ENCODE measurements at places on chromosomes 16 and 17.

- no peak for DNase-seq
These were observed 619.3 kb downstream of the TP53TG3F start for GRCh38 chr16:34078691-34079090.

DNA sequence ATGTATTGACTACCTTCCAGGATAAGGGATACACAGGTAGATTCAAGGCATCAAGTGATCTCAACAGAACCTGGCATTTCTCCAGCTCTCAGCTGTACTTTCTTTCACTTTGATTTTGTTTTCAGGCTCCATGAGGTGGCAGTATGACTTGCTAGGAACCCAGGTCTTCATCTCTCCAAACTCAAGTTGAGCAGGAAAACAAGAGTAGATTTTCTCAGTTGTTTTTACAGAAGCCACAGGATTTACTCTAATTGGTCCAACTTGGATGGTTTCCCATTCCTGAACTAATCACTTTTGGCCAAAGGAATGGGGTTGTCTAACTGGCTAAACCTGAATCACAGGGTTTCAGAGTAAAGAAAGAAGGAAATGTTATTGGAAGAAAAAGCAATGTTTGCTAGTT lies 146.6 kb downstream of the TRIM37 start:
- DNase-seq = peak; percentile 20

GRCh38 chr17:79137015-79137788 lies 62.6 kb downstream of the ENGASE start:
- DNase-seq = no peak

DNA sequence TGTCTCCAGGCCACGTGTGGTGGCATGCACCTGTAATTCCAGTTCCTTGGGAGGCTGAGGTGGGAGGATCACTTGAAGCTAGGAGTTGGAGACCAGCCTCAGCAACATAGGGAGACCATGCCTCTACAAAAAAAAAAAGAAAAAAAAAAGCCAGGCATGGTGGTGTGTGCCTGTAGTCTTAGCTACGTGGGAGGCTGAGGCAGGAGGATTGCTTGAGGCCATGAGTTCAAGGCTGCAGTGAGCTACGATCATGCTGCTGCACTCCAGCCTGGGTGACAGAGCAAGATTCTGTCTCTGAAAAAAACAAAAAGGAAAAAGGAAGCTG lies 103.9 kb downstream of the CMIP start:
- no peak for DNase-seq

- DNase-seq = no peak
These were observed 9.1 kb upstream of the CCL5 start for GRCh38 chr17:35889241-35889640.

GRCh38 chr17:15453782-15454181 lies 13.6 kb downstream of the CDRT4 start:
- no peak for DNase-seq

GRCh38 chr16:30458561-30459394 lies 13.1 kb upstream of the SEPHS2 start:
- DNase-seq = no peak

- DNase-seq = no peak
These were observed 262.6 kb downstream of the PRKCA start for GRCh38 chr17:66564992-66565465.

DNA sequence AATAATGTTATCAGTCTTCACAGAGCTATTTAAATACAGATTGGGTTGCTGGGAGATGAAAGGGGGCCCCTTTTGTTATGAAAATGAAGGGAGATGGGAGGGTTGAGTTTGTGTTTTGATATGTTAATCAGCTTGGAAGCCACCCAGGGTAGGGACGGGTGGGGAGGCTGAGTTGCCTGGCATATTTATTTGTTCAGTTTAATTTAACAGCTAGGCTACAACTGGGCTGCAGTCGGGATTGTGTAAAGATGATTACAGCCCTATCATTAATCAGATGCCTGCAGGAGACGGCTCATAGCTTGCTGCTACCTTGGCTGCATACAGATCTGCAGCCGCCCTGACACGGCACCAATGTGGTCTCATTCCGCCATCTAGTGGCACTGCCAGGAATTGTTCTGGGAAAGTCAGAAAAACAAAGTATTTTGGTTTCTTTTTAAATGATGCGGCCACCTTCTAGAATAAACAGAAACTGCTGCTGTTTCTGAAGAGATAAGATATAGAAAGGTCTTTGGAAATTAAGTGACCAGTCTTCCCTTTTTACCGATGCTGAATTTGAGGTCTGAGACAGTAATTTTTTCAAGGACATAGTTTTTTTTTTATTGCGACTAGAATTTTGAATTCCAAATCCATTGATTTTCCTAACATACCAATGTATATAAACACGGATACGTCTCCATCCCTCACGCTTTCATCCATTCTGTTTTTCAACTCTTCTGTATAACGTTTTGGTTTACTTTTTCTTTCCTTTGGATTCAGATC lies 458.0 kb upstream of the ASIC2 start:
- DNase-seq = peak; percentile 81

- DNase-seq = peak; percentile 17
These were observed 47.0 kb downstream of the ADAMTS18 start for GRCh38 chr16:77387815-77388209.

- DNase-seq = no peak
These were observed 637 bp downstream of the DHRS11 start for GRCh38 chr17:36592316-36592715.

DNA sequence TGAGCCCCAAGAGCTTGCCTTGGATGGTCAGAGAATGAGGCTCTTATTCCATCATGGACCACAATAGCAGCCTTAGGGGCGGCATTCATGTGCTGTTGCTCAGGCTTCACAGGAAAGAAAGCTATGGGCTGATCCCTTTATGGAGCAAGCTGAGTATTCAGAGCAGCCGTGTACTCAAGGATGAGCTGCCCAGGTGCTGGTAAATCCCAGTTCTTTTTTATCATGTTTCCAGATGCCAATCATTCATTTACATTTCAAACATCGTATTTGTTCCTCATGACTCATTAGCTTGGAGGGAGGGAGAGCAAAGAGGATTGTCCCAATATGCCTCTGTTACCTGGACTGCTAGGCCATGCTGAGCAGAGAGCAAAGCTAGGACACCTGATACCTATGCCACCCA lies 475.7 kb downstream of the SHISA9 start:
- no peak for DNase-seq

- DNase-seq = no peak
These were observed 96.5 kb upstream of the ASIC2 start for GRCh38 chr17:33389504-33390135.

GRCh38 chr17:7046127-7046724 lies 2.3 kb upstream of the SLC16A11 start:
- peak; percentile 75 for DNase-seq

DNA sequence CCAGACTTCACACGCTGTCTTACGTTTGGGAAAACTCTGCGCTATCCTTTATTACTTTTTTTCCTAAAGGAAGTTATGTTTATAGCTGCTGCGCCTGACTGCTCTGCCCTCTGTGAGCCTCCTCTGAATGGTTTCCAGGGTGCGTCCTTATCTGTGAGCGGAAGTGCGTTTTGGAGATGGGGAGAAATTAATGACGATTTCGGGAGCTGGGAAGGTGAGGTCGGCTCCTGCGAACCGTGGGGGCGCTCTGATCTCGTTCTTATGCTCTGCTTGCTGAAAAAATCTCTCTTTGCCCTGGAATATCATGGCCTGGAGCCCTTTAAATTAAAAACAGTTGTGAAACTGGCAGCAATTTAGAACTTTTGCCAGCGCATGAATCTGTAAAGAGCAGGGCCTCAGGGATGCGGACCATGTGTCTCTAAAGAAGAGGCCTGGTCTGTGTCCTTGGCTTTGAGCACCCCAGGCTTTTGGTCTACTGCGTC lies 135.7 kb upstream of the ZFHX3 start:
- no peak for DNase-seq

DNA sequence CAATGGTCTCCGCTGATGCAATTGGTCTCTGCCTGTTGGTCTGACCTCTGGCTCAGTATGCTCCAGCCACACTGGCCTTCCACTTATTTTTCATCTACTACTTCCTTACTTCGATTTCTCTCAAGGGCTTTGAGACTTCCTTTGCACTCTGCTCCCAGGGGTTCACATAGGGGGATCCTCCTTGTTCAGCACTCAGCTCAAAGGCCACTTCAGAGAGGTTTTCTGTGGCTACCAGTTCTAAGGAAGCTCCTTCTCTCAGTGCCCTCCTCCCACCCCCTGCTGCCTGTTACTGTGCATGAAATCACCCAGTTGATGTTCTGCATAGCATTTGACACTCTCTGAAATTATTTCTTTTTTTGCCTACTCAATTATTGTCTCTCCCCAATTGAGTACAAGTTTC lies 476.4 kb downstream of the HS3ST3B1 start:
- DNase-seq = no peak

- DNase-seq = no peak
These were observed 23.9 kb downstream of the HSD11B2 start for GRCh38 chr16:67454852-67455251.

- no peak for DNase-seq
These were observed 53.7 kb downstream of the NT5M start for GRCh38 chr17:17356931-17357270.

GRCh38 chr16:35182943-35183550 lies 1723.6 kb downstream of the TP53TG3F start:
- DNase-seq = no peak

DNA sequence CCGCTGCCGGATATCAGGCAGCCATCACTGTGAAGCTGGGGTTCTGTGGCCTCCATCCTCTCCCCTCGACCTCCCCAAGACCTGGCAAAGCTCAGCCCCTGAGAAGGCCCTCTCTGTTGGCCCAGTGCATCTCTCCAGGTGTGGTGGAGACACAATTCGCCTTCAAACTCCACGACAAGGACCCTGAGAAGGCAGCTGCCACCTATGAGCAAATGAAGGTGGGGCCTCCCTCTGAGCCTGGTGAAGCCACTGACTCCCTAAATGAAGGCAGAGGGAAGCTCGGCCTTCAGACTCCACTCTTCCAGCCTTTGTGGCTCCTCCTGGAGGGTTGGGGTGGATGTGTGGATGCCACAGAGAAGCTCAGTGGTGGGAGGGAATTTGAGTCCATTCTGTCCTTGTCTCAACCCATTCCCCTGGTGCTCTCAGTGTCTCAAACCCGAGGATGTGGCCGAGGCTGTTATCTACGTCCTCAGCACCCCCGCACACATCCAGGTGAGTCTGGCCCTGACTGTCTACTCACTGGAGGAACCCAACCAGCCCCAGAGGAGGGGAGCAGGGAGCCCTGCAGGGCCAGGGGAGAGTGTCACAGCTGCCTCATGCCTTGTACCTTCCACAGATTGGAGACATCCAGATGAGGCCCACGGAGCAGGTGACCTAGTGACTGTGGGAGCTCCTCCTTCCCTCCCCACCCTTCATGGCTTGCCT lies 1.7 kb upstream of the MRM1 start:
- DNase-seq = no peak

- DNase-seq = peak; percentile 87
These were observed 89.8 kb downstream of the SHISA6 start for GRCh38 chr17:11330826-11331225.

DNA sequence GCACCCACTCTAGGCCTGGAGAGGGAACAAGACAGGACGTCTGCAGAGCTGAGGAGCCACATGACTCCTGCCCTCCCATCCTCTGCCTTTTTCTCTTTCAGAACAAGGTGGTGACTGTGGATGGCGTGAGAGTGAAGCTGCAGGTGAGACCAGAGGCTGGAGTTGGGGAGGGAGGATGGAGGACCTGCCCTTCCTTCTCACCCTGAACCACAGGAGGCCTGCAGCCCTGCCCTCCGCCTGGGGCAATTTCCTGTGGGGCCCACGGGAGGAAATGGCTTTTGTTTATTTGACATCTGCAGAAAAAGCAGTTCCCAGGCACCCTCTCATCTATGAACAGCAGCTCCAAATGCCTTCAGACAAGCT lies 5.1 kb downstream of the RAB37 start:
- DNase-seq = no peak

DNA sequence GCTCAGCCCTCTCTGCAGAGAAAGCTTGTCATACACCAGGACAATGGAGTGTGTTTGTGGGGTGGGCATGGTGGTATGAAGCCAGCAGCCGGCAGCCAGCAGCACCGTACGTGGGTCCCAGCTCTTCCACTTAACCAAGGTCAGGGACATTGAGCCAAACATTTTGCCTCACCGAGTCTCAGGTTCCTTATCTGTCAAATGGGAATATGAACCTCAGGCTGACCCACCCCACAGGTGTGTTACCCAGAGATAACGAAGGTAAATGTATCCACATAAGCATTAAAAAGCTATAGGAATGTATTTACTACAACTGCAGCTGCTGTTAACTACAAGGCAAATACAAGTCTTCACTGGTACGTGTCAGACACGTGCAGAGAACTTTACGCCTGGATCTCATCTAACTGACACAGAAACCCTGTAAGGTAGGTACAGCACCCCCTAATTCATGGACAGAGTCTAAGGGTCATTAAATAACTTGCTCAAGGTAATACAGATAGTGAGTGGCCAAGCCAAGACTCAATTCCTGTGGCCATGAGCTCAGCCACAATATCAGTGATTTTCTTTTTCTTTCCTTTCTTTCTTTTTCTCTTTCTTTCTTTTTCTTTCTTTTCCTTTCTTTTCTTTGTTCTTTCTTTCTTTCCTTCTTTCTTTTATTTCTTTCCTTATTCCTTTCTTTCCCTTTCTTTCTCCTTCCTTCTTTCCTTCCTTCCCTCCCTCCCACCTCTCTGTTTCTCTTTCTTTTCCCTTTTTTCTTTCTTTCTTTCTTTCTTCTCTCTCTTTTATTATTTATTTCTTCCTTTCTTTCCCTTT lies 990 bp downstream of the SLC5A11 start:
- DNase-seq = no peak

GRCh38 chr16:50881331-50881830 lies 139.5 kb downstream of the CYLD start:
- no peak for DNase-seq

GRCh38 chr16:3123986-3124886 lies 10.6 kb upstream of the ZNF213 start:
- DNase-seq = peak; percentile 99

- no peak for DNase-seq
These were observed 73.0 kb downstream of the PITPNC1 start for GRCh38 chr17:67449845-67450755.

DNA sequence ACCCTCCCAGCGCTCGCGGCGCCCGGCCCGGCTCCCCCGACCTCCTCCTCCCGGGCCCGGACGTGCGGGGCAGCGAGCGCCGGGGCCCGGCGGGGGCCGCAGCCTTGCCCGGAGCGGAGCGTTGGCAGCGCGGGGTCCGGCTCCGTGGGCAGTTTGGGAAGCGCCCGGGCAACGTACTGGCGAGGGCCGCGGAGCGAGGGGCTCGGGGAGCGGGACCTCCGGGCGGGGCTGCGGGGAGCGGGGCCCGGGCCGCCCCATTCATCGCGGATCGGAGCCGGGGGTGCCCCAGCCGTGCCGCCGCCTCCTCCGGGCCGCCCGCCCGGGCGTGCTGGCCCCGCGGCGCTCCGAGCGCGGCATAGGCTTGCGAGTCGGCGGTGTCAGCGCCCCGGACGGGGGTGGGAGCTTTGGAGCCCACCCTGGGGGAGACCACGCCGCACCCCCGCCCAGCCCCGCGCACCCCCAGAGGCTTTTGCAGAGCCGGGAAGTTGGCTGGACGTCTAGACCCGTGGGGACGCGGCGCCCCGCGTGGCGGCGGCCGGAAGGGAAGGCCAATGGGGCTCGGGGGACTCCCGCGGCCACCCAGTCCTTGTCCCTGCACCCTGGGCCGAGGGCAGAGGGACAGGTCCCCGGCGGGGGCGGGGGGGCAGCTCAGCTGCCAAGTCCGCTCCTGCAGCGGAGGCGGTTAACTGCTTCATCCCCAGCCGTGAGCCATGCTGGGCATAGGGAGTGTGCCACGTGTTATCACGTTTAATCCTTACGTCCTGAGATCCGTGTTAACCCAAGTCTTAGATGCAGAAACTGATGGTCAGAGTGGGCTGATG lies 852 bp downstream of the ZNF469 start:
- DNase-seq = peak; percentile 38

All from tongue (tissue), 3 donors.